ENCODE measurements at places on chromosomes 11 and 22.
A peak's percentile ranks its signal among the peaks of the same experiment; 100 is the strongest.

GRCh38 chr11:111540114-111540936, at the start of gene LAYN:
TSS of gene LAYN (plus strand) at chr11:111540720. CDS start at chr11:111540844, 124 bp downstream.
- no peak for DNase-seq

- no peak for DNase-seq
These were observed 15.8 kb downstream of the UPB1 start for GRCh38 chr22:24510637-24511625.

DNA sequence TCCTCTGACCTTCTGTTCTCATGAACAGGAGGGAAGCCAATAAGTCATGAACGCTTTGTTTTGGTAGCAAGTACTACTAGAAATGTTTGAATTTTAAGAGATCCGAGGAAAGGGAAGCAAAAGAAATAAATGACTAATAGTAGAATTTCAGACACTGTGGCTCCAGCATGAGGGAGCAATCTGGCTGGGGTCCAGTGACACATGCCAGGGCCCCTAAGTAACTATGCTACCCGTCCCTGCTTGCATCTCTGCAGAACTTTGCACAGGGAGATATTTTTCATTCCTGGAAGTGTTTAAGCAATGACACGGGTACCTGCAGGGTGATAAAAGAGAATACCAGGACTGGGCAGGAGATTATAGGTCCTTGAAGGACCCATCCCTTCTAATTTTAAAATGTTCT, 7.3 kb upstream of the ADAMTS8 start:
- DNase-seq = no peak

DNA sequence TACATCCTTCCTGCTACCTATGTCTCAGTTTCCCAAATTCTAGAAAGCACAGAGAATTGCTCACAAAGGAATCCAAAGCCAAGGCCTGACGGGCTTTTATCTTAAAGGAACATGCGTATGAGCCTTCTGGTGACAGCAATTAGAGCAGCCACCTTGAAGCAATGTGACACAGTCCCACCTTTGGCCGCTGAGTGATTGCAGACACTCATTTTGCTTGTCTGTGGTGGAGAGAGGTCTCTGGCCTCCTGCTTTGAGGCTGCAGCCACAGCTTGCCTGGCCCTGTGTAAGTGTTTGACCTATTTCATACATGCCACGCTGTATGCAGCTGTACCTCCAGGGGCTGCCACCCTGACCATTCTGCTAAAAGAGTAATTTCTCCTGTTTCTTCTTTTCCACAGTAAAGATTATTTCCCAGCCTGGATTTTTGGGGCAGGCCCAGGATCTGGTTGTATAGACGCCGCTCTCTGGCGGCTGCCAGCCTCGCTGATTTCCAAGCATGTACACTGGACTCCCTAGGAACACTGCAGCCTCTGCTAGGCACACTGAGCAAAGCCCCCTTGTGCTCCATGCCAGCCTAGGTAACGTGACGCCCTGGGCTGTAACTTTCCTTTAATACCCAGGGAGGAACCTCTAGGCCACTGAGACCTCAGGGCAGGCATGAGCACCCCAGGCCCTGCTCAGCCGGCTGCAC, 1.1 kb upstream of the TMA7B start:
- no peak for DNase-seq

DNA sequence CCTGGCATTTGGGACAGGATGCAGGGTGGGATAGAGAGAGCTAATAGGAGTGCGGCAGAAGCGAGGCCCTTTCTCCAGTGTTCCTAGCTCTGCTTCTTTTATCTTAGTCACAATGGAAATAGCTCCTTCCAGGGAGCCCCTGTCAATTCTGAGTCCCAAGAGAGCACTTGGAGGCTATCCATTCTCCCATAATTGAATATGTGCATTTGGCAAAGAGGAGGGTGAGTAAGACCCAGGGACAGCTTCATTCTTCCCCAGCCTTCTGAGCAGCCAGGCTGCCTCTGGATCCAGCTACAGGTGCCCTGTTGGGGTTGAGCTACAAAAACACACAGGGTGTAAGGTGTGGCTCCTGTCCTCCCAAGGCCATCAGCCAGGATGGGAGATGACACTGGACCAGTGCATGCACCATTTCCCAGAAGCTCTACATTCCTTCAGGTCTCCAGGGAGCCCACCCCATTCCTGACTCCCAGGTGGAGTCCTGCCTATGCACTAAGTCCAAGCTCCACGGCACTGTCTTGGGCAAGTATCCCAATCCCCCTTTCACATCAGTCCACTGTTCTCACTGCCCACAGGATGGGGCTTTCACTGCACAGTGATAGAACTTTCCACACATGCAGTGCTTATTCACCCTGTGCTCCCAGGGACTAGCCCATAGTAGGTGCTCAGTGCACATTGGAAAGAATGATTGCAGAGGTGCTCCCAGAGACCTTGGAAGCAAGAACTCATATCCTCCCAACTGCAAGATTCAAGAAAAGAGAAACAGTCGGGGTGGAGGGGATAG, 6.2 kb downstream of the MS4A10 start:
- DNase-seq = no peak

GRCh38 chr11:77187111-77187750, 59.2 kb downstream of the MYO7A start:
- DNase-seq = no peak

DNA sequence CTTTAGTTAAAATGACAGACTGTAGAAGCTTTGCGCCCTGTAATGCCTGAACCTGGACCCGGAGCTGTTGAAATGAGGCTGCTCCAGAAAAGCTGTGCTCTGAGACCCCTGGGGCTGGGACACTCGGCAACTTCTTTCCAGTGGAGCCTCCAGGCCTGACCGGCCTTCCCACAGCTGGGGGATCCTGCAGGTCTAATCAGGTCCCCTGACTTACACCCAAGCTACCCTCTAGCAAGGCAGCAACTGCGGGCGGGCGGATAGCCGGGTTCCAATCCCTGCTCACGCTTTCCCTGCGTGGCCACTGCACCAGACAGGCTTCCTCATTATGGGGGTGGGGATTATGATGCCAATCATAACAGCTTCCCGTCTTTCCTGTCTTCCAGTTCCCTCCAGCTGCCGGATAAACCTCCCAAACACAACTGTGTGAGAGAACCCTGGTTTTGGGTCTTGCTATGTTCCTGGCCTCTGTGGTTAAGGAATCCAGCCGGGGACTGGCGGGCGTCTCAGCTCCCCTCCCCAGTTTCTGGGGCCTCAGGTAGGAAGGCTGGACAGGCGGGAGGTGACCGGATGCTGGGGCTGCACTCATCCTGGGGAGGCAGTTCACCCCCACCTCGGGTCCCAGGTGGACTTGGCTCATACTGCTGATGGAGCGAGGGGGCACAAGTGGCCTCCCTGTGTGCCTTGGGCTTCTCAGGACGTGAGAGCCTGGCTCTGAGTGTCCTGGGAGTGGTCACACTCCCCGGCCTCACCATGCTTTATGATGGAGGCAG, 38.6 kb downstream of the PARVG start:
- no peak for DNase-seq

DNA sequence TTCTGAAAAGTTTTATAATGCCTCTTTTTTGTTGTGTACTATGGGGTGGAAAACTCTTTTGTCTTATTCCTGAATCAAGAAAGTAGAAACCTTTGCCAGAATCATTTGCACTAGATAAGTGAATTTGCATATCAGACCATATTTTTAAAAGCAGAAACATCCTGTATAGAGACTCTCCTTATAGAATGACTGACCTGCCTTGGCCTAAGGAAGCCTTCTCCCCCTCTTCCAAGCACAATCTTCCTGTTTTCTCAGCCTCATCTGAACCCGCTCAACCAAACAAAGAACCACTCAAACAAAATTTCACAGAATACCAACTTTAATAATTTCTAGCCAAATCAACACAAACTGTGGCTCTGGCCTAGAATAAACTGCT, 60.3 kb downstream of the SIK3 start:
- DNase-seq = no peak

GRCh38 chr22:48382197-48382596, 1445.5 kb downstream of the BRD1 start:
- DNase-seq = no peak

DNA sequence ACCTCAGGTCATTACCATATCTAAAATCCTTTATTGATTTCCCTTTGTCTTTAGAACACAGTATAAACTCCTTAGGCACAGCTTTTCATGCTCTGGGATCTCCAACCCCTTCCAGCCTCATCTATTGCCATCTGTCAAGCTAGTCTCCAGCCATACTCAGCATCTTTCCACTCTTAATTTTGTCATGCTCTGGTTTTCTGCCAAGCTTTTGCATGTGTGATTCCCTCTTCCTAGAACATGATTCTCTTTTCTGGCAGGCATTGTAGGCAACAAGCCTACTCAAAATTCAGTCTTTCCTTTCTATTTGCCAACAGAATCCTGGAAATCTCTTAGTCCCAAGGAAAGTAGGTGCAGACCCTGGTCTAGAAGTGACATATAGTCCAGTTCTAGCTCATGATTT, 35.5 kb upstream of the SLC6A5 start:
- no peak for DNase-seq

DNA sequence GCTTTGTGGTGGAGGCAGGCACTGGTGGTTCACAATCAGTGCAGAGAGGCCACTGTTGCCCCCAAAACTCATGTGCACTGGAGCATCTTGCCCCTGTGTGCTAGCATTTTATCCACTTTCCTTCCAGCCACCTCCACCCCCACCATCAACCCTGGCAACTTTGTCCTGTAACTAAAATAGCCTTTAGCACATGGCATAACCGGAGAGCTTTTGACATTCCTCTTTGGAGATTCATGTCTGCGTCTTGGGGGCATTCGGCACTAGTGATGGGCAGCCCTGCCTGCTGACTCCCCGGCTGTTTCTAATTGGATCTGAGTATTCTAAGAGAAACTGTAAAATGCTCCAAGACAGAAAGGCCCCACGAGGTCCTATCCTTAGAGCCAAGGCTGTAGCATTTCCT, 15.8 kb downstream of the SHISA8 start:
- DNase-seq = no peak

DNA sequence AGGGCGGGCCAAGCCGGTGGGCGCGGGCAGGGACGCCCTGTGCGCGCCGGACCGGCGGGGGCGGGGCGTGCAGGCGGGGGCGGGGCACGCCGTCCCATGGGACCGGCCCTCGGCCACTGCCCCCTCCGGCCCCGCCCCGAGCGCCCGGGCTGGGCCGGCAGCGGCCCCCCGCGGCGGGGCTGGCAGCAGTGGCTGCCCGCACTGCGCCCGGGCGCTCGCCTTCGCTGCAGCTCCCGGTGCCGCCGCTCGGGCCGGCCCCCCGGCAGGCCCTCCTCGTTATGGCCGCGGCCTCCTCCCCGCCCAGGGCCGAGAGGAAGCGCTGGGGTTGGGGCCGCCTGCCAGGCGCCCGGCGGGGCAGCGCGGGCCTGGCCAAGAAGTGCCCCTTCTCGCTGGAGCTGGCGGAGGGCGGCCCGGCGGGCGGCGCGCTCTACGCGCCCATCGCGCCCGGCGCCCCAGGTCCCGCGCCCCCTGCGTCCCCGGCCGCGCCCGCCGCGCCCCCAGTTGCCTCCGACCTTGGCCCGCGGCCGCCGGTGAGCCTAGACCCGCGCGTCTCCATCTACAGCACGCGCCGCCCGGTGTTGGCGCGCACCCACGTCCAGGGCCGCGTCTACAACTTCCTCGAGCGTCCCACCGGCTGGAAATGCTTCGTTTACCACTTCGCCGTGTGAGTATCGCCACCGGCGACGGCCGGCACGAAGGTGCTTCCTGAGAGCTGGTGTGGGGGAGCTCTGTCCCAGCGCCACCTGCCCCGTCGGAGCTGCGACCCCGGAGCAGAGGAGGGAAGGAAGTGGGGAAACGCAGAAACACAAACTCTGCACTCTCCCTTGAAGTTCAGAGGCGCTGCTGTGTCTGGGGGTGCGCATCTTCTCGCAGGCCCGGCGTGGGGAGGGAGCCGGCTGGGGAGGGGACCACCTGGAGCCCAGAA, at the start of gene KCNQ1:
Gene KCNQ1 (plus strand): TSS at position 188 of the 925 bp plus-strand sequence. CDS start 91 bp downstream, at position 279.
- DNase-seq = no peak

DNA sequence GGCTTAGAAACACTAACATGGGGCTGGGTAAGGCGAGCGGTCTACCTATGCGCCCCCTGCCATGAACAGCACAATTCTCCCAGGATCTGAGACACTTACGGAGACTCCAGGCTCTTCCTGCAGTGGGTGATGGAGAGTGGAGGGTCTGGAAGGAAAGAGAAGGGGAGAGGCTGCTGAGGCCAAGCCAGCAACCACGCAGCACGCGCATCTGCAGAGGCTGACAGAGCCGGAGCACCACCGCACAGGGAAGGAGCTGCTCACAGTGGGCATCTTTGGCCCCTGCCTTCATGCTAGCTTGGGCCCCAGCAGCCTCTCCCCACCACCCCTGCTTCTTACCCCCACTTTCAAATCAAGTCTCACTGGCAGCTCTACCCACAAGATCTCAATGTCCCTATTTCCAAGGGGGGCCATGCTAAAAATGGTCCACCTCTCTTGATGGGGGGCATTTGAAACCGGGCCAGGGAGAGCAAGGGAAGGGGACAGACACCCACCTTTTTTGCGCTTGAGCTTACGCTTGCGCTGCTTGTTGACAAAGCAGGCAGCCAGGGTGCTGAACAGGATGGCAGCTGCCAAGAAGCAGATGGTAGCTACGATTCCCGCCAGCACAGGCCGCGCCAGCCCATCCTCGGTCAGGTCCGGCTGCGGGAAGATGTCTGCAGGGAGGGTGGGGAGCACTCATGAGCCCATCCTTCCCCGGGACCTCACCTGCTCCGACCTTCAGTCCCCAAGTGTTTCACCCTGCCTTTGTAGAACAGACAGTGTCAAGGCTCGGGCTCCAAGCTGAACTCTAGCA, 34.5 kb downstream of the IGSF9B start:
- no peak for DNase-seq

DNA sequence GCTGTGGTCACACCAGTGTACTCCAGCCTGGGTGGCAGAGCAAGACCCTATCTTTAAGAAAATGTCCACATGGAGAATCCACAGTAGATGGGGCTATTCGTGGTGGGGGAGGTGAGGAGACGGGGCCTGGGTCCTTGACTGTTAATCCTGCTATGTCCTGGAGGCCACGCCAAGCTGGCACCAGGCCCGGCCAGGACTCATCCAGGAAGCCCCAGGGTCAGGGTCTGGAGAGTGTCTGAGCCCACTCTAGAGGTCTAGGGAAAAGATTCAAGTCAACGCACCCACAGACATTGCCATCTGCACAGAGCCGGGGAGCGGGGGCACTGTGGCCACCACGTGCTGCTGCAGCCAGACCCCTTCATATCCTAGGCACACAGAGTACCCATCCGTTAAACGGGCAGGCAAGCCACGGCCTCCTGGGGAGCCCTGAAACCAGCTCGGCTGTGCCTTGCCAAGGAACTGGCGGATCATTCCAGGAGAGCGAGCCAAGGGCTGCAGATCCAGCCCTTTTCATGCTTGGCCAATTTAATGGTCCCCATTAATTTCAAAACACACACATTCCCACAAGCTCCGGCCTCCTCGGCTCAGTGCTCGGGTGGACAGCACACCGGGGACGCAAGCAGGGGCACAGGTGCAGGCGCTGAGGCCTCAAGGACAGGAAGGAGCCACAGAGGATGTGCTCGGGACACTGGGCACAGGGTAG, 24.7 kb downstream of the MACROD1 start:
- DNase-seq = no peak

GRCh38 chr22:37996079-37996478, 11.7 kb upstream of the SOX10 start:
- DNase-seq = peak; percentile 17

DNA sequence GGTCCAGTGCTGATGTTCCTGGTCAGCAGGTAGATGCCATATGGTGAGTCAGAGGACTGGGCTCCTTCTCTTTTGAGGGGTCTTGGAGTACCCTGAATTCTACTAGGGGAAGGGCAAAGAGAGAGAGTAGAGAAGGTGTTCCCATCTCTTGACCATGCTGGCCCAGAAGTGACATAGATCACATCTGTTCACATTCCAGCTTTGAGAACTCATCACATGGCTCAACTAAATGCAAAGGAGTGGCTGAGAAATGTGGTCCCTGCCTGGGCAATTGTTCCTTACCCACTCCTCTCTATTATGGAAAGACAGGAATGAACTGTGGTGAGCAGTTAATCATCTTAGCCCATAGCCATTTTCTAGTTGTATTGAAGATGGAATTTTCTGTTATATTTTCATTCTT, 105.4 kb upstream of the TIMP3 start:
- DNase-seq = no peak

- DNase-seq = no peak
These were observed 10.1 kb downstream of the AIP start for GRCh38 chr11:67492801-67493547.

Data from skin of body (tissue), 3 donors.